T-helper 2 cell treated with Interferon-gamma antibody and Interleukin-4, amounts not matched to agents 100 ng/mL and 5 ng/mL, for 36 hours (primary cell): ENCODE measurements at places on chromosomes 16 and 17. TPM values are rescaled to one million over a fixed set of nuclear protein-coding genes. Genes with fewer than 3 reads are reported as not detected.

Gene DLX4
- total RNA-seq = 0.16 and 0.25 TPM in 2 replicates

Gene PIGQ
- 43.3 and 45.7 TPM in 2 replicates for total RNA-seq

Gene CFDP1
- total RNA-seq = 36.3 and 38.1 TPM in 2 replicates

Gene TBCD
- total RNA-seq = 166 and 177 TPM in 2 replicates

Gene TBC1D3
- total RNA-seq = not detected in 2 replicates

Gene ZNF385C
- not detected in 2 replicates for total RNA-seq

Gene IFT20
- total RNA-seq = 16.3 and 18.8 TPM in 2 replicates

Gene CDH11
- not detected in 2 replicates for total RNA-seq

Gene SETD1A
- 29.7 and 30.2 TPM in 2 replicates for total RNA-seq

Gene SRCIN1
- total RNA-seq = 0.14 TPM in 1 of 2 replicates, not detected in the other
